ENCODE measurements at places on chromosomes 5 and 9. TPM values are rescaled to one million over a fixed set of nuclear protein-coding genes. Genes with fewer than 3 reads are reported as not detected.

Gene FBXL17
- total RNA-seq: 15.4 TPM

Gene SPINK5
- total RNA-seq: 0.34 TPM

Gene SLC9A3
- total RNA-seq: 4.7 TPM

Gene PLAC8L1
- total RNA-seq: not detected

Gene EGFL7
- 110 TPM for total RNA-seq

Gene HAUS6
- total RNA-seq: 39.7 TPM

Gene SLC35A4
- 59.8 TPM for total RNA-seq

Gene TLE4
- total RNA-seq: 337 TPM

Gene KIF24
- total RNA-seq: 11.5 TPM

GRCh38 chr9:99894826-99895225 is 11.6 kb upstream of the STX17 start:
- no peak for DNase-seq

DNA sequence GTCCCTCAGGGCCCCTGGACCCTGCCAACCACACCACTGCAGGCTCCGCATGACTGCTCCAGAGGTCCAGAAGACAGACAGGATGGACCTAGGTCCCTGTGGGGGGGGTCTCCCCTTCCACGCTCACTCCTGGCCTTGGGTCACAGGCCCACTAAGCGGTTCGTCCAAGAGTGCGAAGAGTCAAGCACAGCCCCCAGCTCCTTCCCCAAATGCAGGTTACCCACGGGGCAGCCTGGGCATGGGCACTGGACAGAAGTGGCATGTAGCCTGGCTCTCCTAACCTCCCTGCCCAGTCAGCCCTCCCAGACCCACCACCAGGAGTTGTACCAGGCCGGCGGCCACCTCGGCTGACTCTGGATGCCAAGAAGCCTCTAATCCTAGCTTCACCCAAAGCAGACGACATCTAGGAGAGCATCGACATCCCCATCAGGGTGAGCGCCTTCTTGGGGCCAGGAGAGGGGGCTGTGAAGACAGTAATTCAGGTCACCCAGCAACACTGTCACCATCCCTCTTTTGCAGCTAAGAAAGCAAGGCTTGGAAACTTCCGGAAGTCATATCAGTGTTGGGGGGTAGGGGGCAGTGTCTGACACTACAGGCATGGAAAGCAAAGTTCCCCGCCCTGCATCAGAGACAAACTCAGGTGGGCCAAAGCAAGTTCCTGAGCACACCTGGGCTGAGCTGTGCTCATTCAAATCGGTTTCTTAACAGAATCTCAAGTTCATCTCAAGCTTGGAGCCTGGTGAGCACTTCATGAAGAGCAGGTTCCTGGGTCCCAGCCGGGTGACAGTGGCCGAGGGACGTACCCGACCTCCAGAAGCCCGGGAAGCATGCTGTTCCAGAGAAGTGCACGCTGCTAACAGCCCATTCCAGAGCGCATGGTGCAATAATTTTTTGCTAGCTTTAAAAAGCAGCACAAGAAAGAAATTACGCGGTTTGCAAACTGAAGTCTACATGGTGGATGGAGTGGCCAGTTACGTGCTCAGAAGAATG is 68.7 kb downstream of the SEMA4D start:
- DNase-seq: no peak

- DNase-seq: no peak
Observed at GRCh38 chr5:82521431-82522051, 243.4 kb upstream of the RPS23 start.

DNA sequence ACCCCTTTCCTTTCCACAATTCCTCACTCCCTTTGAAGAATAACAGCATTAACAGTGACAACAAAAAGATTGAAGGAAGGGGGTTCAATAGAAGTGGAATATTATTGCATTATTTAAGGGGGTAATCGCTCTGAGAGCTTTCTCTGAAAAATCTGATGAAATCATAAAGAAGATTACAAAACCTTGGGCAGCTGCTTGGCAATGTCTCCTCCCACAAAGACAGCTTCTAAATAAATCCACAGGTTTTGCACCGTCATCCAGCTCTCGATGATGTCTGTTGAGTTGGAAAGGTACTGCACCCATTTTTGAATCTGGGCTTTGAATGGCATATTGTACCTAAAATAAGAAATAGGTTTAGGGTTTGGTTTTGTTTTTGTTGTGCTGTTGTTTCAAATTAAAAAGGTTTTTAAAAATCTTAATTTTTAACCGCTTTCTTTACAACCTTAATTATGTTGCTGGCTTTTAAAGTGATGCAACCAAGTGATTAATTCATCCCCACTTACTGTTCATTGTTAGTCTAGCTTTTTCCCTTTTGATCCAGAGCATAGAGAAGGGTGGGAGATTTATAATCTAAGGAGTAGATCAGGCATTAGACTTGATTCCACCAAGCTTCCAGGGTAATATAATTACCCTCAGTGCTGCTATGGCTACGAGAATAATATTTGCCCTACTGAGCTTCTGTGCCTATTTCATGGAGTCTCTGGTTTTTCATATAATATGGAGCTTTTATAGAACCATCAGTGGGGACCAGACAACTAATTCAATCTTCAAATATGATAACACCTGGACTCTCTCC is 85.0 kb downstream of the DNAH5 start:
- DNase-seq: no peak

- peak; percentile 62 for DNase-seq
Observed at GRCh38 chr9:76835571-76836283, 70.2 kb downstream of the PRUNE2 start.

DNA sequence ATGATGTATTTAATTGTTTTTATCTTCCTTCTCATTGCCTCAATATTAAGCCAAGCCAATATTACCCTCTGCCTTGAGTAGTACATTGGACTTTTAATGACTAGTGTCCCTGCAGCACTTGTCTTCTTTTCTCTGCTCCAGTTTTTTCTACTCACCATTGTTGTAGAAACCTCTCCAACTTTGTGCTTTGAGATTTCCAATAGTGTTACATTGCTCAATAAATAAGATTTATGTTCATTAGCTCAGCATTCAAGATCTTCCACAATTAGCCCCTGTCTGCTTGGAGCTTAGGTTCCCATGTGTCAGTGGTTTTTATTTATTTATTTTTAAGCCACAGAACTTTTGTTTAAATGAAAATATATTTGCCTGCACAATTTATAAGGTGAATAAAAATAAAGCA is 145.3 kb downstream of the ADGRV1 start:
- no peak for DNase-seq

GRCh38 chr9:136728548-136729123 is 14.1 kb downstream of the LCN10 start:
- no peak for DNase-seq

- DNase-seq: peak; percentile 80
Observed at GRCh38 chr9:133658442-133659431, 22.6 kb downstream of the DBH start.

DNA sequence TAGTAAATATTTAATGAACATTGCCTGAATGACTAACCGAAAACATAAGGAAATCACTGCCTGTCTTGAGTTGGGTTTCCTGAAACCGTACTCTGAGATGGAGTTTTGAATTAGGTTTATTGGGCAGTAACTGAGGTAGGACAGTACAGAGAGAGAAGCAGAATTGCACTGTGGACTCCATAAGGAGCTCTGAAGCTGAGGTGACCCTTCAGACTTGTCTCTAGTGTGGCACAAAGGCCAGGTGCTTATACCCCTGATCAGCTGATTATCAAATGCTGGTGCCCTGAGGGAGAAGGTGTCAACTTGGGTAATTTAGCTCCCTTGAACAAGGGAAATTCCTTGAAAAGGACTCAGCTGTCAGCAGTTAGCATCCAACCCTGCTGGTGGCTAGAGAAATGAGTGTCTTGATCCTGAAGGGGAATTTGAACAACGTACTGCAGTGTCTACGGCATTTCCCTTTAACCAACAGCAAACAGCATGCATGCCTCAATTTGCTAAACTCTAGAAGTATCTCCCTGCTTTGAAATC is 135.0 kb upstream of the SMARCA2 start:
- DNase-seq: no peak

DNA sequence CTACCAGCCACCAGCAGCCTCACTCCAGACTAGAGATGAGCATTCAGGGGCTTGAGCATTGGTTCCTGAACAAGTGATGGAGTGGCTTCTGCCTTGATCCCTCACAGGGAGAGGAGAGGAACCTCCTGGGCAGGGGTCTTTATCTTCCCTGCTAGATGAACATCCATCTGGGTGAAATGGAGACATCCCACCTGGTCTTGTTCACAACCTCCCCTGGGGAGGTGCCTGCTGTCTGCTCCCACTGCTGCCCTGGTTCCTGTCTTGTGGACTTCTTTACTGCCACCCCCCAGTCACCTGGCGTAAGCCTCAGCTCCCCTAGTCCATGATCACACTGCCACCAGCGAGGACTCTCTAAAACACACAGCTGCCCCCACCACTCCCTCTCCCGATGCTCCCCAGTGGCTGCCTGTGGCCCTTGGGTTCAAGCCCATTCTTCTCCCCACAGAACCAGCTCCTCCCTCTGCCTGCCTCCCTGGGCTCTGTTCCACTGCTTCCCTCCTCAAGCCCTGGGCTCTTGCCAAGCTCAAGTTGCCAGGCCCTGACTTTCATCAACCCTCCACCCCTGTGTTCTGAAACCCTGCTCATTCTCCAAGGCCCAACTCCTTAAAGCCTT is 51.5 kb downstream of the COL15A1 start:
- no peak for DNase-seq

DNA sequence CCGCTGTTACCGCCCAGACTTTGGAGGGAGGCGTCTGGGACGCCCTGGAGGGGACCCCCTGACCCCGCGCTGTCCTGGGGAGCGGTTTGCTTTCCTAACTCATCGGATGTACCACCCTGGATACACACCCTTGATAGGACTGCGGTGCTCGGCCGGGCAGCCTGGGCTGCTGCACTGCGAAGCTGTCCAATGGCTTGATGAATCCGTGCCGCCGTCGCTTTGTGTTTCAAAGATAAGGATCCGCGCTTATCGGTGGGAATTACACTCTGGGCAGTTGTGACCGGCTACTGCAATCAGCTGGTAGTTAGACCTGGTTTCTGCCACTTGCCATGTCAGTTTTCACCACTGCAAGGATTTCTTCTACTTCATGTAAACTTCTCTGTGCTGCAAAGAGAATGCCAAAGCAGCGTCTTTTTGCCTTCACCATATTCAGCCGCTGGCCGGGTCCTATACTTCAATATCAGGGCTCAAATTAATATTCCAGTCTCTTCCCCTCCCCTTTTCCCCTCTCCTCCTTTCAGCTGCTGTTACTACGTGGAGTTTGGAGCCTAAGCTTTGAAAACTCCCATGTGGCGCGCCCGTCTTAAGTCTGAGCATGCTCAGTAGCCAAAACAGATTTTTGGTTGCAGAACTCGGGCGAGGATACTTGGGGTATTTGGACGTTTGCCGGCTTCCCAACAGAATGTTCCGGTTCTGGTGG is 727 bp downstream of the SMAD5 start:
- DNase-seq: peak; percentile 41

DNA sequence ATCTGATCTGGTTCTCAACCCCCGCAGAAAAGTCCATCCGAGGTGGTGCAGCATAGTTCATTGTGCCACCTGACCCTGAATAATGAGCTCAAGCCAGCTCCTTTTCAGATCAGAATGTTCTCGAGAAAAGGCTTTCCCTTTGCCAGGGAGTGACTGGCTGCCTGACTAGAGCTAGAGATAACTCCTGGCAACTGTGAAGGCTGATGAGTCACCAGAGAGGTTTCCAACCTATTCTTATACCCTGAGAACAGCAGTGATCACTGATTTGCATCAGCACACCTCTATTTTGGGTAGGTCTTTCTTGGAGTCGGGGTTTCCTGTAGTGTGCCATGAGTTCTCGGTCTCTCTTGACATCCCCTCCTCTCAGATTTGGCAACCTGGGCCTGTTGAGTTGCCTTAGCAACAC is 127.9 kb downstream of the PIK3R1 start:
- peak; percentile 88 for DNase-seq

GRCh38 chr9:135951889-135952663 is 9.1 kb downstream of the UBAC1 start:
- DNase-seq: no peak

- no peak for DNase-seq
Observed at GRCh38 chr9:84294241-84294950, 46.2 kb downstream of the SLC28A3 start.

DNA sequence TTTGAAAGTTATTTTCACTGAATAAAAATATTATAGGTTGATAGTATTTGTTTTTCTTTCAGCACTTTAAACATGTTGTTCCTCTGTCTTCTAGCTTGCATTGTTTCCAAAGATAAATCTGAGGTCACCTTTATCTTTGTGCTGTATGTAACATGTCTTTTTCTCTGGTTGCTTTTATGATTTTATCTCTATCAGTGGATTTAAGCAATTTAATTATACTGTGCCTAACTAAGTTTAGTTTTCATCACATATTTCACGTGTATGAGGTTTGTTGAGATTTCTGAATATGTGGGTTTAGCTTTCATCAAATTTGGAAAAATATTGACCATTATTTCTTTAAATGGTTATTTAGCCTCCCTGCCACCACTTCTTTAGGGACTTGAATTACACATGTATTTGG is 214.5 kb downstream of the SNX18 start:
- no peak for DNase-seq

- no peak for DNase-seq
Observed at GRCh38 chr9:106600955-106601560, 261.9 kb upstream of the ZNF462 start.

GRCh38 chr5:158641016-158641415 is 458.7 kb downstream of the EBF1 start:
- no peak for DNase-seq

GRCh38 chr5:7053125-7053524 is 339.9 kb downstream of the TENT4A start:
- DNase-seq: no peak

GRCh38 chr5:142676318-142676717 is 9.6 kb downstream of the FGF1 start:
- DNase-seq: no peak

GRCh38 chr5:61332851-61333320 is 828 bp downstream of the ZSWIM6 start:
- DNase-seq: no peak

DNA sequence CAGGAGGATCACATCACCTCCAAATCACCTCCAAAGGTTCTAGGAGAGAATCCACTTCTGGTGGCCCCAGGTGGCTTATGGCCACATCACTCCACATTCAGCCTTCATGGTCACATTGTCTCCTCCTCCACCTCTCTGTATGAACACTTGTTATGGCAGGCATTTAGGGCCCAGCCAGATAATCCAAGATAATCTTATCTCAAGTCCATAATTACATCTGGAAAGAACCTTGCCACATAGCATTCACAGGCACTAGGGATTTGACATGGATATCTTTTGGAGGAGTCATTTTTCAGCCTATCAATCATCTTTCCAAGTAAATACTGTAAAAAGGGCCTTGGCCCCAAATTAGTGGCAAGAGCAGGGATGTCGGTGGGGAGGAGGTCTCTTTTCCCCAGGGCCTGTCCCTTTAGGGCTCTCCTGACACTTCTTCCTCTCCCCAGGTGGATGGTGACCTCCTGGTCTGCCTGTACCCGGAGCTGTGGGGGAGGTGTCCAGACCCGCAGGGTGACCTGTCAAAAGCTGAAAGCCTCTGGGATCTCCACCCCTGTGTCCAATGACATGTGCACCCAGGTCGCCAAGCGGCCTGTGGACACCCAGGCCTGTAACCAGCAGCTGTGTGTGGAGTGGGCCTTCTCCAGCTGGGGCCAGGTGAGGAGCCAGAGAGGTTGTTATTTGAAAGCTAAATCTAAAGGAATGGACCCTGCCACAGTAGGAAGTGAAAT is 140.9 kb downstream of the SAXO1 start:
- no peak for DNase-seq

All from A172 (cell line).